ENCODE measurements at places on chromosomes 16 and 17.

GRCh38 chr16:89805136-89805905 is 11.1 kb downstream of the FANCA start:
- DNase-seq, result no peak

DNA sequence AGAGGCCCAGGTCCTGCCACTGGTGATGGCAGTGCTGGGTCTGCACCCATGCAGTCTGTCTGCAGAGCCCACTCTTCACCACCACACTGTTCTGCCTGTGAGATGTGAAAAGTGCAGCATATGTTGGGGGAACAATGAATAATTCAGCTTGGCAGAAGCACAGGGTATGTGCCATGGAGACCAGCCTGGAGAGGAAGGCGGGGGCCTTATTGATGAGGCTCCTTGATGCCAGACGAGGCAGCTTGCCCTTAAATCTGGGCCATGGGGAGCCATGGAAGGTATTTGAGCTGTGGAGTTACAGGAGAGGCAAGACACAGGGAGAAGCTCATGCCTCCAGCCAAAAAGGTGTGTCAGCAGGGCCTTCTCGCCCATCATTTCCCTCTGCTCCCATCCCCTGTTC is 124.7 kb downstream of the C16orf78 start:
- no peak for DNase-seq

DNA sequence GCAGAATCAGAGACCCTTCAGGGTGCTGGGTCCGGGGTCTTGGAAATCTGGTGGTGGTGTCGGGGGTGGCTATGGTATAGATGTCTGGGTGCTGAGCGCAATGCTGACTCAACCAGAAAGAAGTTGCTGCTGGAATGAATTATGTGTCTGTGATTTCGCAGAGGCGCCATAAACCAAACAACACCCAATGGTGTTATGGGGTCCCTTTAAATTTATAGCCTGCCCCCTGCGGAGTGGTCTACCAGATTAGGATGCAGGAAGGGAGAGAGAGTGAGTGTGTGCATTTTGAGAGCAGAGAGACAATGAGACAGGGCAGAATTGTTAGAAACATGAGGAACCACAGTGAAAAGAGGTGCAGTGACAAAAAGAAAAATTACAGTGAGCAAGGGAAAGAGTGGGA is 100.7 kb upstream of the CDH11 start:
- DNase-seq, result no peak

- no peak for DNase-seq
These were observed 2.0 kb downstream of the NPTX1 start for GRCh38 chr17:80474231-80474960.

DNA sequence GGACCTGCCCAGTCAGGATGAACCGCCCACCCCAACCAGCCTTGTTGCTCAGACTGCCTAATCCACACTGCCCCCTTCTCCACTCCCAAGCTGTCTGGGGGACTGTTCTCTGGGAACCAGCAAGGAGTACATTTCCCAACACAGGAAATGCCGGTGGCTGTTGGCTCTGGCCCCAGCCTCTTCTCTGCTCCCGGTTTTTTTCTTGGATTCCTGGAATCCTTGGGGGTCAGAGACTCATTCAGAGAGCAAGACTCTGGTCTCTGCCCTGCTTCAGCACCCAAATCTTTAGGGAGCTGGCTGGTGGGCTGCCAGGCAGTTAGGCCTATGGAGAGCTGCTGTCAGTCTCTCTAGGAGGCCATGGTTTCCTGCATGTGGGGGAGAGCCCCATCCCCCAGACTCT is 10.8 kb upstream of the MTMR4 start:
- DNase-seq, result no peak

GRCh38 chr17:78529251-78529650 is 47.9 kb downstream of the DNAH17 start:
- no peak for DNase-seq

All from mesothelial cell of epicardium (in vitro differentiated cells).